ENCODE measurements at places on chromosomes 3 and 15.

- no peak for DNase-seq
Measured at GRCh38 chr3:6791161-6791560, 69.8 kb upstream of the GRM7 start.

DNA sequence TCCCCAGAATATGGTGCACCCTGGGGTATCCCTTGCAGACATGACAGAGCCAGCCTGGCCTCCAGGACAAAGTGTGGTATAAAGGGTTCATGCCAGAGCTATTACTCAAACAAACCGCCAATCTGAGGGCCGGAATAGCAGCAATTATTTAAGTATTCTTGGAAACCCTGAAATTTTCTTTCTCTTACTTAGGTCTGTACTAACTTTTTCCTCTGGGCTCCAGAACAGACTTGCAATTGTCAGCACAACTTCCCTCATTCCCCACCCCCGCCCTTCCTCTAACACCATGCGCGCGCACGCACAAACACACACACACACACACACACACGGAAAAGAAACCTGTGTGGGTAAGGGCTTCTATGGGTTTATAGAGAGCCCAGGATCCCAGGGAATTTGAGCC is 56.3 kb downstream of the ISG20 start:
- DNase-seq, result no peak

- no peak for DNase-seq
Measured at GRCh38 chr3:32239307-32240158, 1.1 kb downstream of the CMTM8 start.

- no peak for DNase-seq
Measured at GRCh38 chr3:150300852-150301517, 107.1 kb upstream of the TSC22D2 start.

DNA sequence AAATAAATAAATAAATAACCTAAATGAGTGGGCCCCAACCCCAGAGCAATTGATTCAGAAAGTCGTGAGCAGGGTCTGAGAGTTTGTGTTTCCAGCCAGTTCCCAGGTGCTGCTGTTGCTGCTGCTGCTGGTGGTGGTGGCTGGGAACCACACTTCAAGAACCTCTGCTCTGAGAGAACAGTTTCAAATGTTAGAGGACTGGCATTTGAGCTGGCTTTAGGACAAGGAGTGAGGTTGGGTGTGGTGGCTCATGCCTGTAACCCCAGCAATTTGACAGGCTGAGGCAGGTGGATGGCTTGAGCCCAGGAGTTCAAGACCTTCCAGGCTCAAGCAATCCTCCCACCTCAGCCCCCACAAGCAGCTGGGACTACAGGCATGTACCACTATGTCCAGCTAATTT is 123.1 kb upstream of the UBE2E1 start:
- DNase-seq, result no peak

DNA sequence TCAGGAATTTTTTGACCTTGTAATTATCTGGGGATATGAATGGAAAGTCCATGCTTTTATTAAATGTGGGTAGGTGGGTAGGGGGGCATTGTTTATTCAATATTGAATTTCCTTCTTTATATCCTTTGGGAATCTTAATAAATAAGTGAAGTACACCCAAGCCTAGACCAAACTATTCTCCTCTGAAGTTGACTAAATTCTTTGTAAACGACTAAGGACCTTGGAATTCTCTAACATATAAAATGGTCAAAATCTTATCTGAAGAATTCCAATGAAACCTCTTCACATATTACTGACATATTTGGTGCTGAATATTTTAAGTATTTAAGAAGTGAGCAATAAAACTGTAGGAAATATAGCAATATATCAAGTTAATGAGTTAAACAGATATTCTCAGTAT is 1432.1 kb upstream of the GBE1 start:
- no peak for DNase-seq

- no peak for DNase-seq
Measured at GRCh38 chr3:133292296-133292695, 107.6 kb upstream of the BFSP2 start.

DNA sequence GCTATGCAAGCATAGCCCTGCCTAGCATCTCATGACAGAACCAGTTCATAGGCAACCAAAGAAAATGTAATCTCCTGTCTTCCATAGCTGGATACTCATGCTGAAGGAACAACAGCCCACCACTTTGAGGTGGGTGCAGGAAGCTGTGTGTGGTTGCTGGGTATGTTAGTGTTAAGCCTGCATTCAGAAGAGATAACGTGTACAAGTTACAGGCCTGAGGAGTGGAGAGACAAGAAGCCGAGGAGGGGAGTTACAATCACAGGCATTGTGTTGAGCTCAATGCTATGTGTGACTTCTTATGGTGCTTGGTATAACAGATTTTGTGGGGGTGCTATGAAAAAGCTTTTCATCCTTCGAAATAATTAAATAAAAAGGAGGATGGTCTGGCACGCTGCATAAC is 42.8 kb upstream of the SECISBP2L start:
- no peak for DNase-seq

- no peak for DNase-seq
Measured at GRCh38 chr3:66554178-66554577, 53.4 kb upstream of the LRIG1 start.

DNA sequence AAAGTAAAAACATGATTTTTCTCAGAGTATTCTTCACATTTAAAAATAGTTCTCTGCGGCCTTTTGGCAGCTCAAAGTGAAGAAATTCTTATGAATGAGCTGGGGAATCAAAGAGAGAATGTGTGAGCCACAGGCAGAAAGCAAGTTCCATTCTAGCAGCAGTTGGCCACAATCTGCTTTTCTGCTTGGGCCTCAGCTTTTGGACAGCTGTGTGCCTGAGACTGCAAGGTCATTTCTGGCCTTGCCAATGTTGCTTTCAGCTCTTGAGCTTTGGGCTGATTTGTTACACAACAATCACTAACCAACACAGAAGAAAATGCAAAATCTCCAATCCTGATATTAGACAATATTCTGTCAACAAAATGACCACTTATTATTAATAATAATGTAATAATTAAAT is 14.4 kb upstream of the TM4SF4 start:
- DNase-seq, result no peak

Data from stimulated activated naive CD4-positive, alpha-beta T cell treated with Interleukin-2 at 50 U/mL for 16 hours (primary cell).